Heart left ventricle (tissue), 16 donors: ENCODE measurements at places on chromosomes 4 and X. TPM values are rescaled to one million over a fixed set of nuclear protein-coding genes. Genes with fewer than 3 reads are reported as not detected.

The TRIM2 gene
- total RNA-seq, result 25.9 TPM

The NOX1 gene
- not detected for total RNA-seq

- H3K4me3 ChIP-seq, result no peak overlapping the region
- no peaks in the 10 kb centered on the region for H3K36me3 ChIP-seq
Measured at GRCh38 chrX:18873189-18873791, 110.6 kb downstream of the PHKA2 start.

- peaks cover 6% of the 10 kb centered on the region for H3K4me1 ChIP-seq
- H3K27me3 ChIP-seq, result no peaks in the 10 kb centered on the region
- H3K4me3 ChIP-seq, result peak overlapping the region; percentile 73
- no peaks in the 10 kb centered on the region for H3K36me3 ChIP-seq
- peak overlapping the region; percentile 99 for H3K27ac ChIP-seq
Measured at GRCh38 chrX:155027509-155028066, 944 bp downstream of the FUNDC2 start.

DNA sequence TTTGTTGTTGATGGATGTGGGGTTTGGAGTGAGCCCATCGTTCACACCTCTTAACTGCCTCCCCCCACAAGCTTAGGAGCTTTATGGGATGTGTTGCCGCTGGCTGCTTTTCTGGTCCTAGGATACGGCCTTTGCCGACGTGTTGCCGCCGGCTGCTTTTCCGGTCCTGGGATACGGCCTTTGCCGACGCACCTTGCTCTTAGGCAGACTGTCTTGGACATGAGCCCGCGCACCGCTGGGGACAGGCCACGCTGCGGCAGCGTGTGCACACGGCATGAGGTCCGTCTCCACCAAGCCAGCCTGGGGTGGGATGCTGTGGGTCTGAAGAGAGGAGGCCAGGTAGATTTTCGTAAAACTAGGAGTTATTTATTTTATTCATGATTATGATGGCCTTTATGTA lies 14.2 kb downstream of the RGS12 start:
- no peak overlapping the region for H3K27ac ChIP-seq
- no peak overlapping the region for H3K4me3 ChIP-seq
- no peaks in the 10 kb centered on the region for H3K27me3 ChIP-seq
- no peaks in the 10 kb centered on the region for H3K36me3 ChIP-seq

GRCh38 chr4:53717064-53717549 lies 125.8 kb upstream of the LNX1 start:
- no peaks in the 10 kb centered on the region for H3K4me1 ChIP-seq
- no peak overlapping the region for H3K27ac ChIP-seq
- DNase-seq, result no peak
